Peyer's patch (tissue), 4 donors: ENCODE measurements at places on chromosomes 6 and 20. TPM values are rescaled to one million over a fixed set of nuclear protein-coding genes. Genes with fewer than 3 reads are reported as not detected.

DNA sequence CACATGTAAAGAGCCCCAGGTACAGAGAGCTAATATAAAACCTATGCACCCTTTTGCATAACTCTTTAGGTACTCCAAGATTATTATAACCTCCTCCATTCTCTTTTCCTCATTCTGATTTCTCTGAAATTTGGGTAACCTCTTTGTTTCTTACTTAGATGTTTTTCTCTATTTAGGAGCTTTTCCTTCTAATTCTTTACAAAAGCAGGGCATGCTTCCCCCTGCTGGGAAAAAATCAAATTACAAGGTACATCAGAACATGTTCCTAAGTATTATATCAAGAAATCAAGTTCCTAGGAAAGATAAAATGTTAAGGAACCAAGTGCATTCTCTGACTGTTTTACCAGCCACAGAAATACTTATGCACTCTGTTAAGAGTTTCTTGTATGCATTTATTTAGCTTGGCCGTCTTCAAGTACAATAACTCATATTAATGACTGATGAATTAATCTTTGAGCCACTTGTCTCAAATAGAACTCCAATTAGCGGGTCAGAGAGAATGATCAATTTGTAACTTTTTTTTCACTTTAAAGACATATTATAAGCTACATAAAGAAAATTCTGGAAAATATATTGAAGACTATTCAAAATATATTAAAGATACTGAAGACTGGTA, 2.1 kb downstream of the KHDRBS2 start:
- H3K27me3 ChIP-seq = no peaks in the 10 kb centered on the region
- H3K4me3 ChIP-seq = no peak overlapping the region
- no peak overlapping the region for H3K27ac ChIP-seq
- no peaks in the 10 kb centered on the region for H3K4me1 ChIP-seq
- DNase-seq = no peak
- H3K36me3 ChIP-seq = no peaks in the 10 kb centered on the region

Gene ZC2HC1B
- total RNA-seq = not detected

DNA sequence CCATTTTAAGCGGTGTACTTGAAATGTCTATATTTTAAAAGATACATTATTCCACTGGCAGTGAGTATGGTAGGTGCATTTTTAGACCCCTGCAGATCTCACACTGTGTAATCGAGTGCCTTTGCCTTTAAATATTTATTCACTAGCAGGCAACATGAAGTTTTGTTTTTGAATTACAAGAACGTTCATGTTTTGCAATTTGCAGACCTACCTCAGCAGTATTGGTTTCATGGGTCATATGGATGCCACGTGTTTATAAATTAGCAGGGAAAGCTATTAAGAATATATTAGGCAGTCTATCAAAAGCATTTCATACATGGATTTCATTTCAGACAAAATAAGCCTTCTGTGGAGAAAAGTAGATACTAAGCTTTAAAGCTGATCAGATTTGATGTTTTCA, 7.2 kb downstream of the MAP3K4 start:
- H3K4me3 ChIP-seq = no peak overlapping the region
- H3K36me3 ChIP-seq = no peaks in the 10 kb centered on the region
- H3K4me1 ChIP-seq = no peaks in the 10 kb centered on the region
- no peak overlapping the region for H3K27ac ChIP-seq
- no peak for DNase-seq

DNA sequence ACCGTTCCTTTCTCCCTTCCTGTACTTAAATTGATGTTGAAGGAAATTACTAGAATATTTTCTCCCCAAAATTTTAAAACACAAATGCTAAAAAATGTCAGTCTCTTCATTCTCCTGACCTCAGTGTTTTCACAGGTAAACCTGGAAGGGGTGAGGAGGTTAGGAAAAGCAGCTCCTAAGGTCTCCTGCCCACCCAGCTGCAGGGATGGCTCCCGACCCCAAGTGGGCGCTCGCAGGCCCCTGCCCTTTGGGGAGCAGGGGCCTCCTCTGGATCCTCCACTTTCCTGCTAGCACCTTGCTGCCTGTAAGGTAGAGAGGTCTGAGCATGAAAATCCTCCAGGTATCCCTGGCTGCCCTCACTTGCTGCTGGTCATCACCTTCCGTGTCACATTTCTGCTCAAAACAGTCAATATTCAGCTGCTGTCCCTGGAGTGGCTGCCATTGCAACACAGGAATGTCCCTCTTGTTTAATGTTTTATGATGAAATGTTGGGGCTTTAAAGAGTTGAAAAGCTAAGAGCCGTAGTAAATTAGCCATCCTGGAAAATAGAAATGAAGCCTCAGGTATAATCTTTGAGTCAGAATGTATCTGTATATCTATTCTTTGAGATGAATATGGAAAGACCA, 10.9 kb upstream of the HSP90AB1 start:
- no peaks in the 10 kb centered on the region for H3K27me3 ChIP-seq
- DNase-seq = no peak
- H3K4me1 ChIP-seq = peaks cover 29% of the 10 kb centered on the region
- H3K27ac ChIP-seq = no peak overlapping the region
- no peaks in the 10 kb centered on the region for H3K36me3 ChIP-seq

DNA sequence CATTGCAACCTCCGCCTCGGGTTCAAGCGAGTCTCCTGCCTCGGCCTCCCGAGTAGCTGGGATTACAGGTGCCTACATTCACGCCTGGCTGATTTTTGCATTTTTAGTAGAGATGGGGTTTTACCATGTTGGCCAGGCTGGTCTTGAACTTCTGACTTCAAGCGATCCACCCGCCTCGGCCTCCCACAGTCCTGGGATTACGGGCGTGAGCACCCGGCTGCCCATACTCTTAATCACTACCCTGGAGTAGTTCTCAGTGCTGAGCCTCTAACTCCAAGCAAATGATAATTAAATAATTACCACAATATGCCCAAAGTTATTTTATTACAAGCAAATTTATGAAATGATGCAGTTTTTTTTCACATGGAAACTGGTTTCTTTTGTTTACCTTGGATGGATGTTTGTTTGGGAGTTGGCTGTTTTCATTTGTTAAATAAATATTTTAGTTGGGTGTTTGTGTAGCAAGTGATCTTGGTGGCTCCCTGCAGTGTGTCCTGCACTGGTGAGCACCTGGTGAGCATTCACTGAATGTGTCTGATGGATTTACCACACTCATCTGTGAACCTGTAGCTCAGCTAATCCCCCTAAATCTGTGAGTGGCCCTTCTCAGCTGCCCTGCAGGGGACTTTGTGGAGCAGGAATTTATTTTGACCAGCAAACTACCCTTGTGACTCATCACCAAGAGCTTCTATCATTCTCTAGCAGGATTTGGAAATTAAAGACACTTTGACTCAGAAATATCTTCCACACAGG, 36.9 kb downstream of the UTRN start:
- H3K27me3 ChIP-seq = no peaks in the 10 kb centered on the region
- no peak overlapping the region for H3K4me3 ChIP-seq
- no peaks in the 10 kb centered on the region for H3K4me1 ChIP-seq

GRCh38 chr6:116426551-116426950, 34.6 kb upstream of the CALHM6 start:
- no peaks in the 10 kb centered on the region for H3K27me3 ChIP-seq
- H3K4me3 ChIP-seq = no peak overlapping the region
- H3K4me1 ChIP-seq = no peaks in the 10 kb centered on the region
- DNase-seq = no peak

DNA sequence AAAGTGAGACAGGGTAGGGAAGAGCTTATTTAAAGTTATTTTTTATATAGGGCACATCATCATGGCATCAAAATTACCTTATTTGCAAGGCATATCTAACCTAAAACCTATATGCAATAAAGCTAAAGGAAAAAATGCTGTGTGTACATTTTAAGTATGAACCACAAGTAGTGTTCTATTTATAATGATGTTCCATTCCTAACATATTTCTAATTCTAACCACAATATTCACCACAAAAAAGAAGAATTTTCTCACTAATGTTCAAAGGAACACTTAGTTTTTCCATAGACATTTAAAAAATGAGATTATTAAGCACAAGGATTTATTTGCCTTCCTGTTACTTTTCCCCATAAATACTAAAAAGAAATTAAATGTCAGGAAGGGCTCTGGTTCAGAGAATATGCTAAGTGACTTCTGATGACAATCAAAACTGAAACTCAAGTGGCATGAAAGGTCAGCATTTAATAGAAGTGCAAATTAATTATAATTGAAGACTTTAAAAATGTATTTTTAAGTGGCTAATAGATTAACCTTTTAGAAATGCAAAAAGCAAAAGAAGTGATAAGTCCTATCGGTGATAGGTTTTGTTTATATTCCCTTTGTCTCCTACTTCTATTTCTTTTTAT, 25.1 kb downstream of the GPR63 start:
- no peak for DNase-seq
- H3K36me3 ChIP-seq = no peaks in the 10 kb centered on the region
- no peaks in the 10 kb centered on the region for H3K27me3 ChIP-seq
- H3K4me3 ChIP-seq = no peak overlapping the region
- no peaks in the 10 kb centered on the region for H3K4me1 ChIP-seq

- no peak for DNase-seq
- no peaks in the 10 kb centered on the region for H3K27me3 ChIP-seq
- H3K4me1 ChIP-seq = no peaks in the 10 kb centered on the region
Observed at GRCh38 chr6:143279385-143279784, 171.1 kb downstream of the ADAT2 start.
